ENCODE measurements at places on chromosomes 3 and 15. TPM values are rescaled to one million over a fixed set of nuclear protein-coding genes. Genes with fewer than 3 reads are reported as not detected.

The CPB1 gene
- total RNA-seq: not detected

The CFAP92 gene
- 0.36 TPM for total RNA-seq

The ST8SIA2 gene
- total RNA-seq: 15.1 TPM

The TMEM45A gene
- 142 TPM for total RNA-seq

The CCR9 gene
- not detected for total RNA-seq

The TMEM212 gene
- not detected for total RNA-seq

The GABRG3 gene
- total RNA-seq: not detected

The GCSAM gene
- not detected for total RNA-seq

The GOLGA6L4 gene
- 0.68 TPM for total RNA-seq

DNA sequence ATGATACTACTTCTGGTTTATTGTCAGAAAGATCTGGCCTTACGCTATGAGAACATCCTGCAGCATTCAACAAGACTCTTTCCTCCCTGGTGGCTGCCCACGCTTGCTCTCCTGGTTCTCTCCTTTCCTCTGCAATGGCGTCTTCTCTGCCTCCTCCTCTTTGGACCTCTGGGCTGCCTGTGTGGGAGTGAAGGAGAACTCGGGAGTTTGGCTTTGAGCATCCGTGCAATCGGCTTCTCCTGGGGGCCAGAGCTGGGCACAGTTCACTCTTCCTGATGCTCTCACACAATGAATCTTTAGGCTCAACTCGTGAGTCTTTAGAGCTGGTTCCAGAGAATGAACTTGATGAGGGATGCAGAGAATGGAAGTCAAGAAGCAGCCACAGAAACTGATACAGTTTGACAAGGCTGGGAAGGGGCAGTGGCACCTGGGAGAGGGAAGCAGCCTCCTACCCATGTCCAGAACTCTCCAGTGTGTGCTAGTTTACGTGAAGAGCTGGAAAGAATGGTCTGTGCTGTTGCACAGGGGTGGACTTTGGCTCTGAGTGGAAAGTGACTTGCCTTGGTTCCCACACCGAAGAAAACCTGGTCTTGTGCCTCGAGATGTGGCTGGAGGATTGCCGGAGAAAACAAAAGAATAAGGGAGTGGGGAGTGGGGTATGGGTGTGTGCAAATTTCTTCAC lies 37.9 kb downstream of the RPLP1 start:
- no peak for DNase-seq

DNA sequence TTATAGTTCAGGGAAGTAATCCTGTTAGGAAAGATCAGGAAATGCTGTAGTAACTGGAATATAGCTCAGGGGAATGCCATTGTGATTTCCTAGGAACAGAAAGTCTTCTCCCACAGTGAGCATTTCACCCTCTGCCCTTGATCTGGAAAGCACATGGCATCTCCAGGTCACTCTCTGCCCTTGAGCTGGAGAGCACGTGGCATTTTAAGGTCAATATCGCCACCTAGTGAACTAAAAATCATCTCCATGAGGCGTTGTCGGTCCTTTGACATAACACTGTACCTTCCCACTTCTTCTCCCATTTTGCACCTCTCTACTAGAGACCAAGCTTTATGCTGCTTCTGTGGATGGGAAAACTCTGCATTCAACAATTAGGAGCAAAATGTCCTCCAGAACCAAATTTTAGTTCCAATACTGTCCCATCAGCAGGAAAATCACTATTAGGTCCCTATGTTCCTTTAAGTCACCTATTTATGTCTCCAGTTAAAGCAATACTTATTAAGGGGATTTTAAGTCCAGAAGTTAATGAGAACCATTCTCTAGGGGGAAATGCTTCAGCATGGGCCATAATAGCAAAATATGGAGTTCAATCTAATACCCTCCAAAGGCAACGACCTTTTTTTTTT lies 54.7 kb upstream of the GK5 start:
- DNase-seq: peak; percentile 81

- no peak for DNase-seq
Measured at GRCh38 chr15:95591886-95592285, 738.6 kb upstream of the NR2F2 start.

- no peak for DNase-seq
Measured at GRCh38 chr3:36647423-36647853, 116.9 kb downstream of the DCLK3 start.

GRCh38 chr3:134078169-134078831 lies 48.6 kb upstream of the SLCO2A1 start:
- DNase-seq: no peak

GRCh38 chr15:99361545-99362185 lies 110.4 kb downstream of the LRRC28 start:
- DNase-seq: peak; percentile 15

DNA sequence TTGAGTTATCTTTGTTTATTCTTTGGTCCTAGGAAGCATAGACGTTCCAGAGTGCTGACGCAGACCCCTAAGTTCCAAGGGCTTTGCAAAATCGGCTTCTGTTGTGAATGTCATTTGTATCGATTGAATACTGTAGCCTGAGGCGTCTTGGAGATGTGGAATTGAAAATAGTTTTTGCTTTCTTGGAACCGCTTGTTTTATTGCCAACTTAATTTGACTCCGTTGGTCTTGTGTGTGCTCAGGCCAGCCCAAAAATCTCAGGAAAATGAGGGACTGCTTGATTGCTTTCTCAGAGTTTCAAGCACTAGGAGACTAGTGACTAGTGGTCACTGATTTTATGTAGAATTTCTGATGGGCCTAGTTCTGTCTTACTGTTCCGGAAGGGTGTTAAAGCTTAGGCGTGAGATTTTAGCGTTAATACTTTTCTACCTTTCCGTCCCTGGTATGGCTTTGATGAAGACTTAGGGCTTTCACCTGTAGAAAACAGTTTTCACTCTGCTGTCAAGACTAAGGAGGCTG lies 263 bp upstream of the UTS2B start:
- peak; percentile 66 for DNase-seq

DNA sequence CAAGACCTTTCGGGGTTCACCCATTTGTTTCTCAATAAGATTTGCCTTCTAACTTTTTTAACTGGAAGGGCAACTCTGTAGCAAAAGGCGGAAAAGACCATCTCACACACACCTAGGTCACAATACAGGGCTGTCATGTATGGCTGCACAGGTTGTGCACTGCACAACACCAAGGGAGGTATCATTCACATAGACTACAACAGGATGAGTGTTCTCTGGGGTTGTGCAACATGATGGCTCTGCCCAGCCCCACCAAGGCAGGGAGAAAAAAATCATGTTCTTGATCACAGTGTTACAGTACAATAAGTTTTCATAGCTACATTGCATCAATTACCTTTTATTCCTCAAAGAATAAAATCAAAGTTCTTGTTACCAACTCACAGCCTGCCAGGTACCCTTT lies 52.8 kb downstream of the ANXA2 start:
- DNase-seq: no peak

All from RPMI7951 (cell line).